Muscle of back (tissue), 13 donors: ENCODE measurements at places on chromosomes 4 and X.

DNA sequence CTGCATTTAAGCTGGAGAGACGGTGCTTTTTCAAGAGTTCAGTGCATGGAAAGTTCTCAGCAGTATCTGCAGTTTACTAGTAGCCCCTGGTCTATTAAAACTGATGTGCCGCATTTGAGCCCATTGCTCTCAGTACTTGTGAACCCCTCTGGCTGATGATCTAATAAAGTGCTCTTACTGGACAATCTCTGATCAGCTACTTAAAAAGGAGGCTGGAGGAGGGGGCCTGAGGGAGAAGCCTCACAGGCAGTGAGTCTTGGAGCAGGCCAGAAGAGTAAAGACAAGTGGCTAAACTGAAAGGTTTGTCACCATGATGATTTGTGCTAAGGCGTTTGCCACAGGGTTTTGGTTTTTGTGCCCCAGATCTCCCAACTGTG is 138.5 kb downstream of the ARX start:
- DNase-seq, result no peak

DNA sequence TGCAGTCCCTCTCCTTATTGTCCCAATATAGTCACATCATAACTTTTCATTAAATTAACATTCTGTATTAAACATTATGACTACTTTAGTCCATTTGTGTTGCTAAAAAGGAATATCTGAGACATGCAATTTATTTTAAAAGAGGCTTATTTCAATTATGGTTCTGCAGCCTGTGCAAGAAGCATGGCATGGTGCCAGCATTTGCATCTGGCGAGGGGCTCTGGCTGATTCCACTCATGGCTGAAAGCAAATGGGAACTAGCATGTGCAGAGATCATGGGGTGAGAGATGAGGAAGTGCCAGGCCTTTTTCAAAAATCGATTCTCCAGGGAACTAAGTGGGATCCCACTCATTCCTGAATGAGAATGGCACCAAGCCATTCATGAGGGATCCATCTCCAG is 476.3 kb upstream of the RPS6KA3 start:
- DNase-seq, result peak; percentile 19

DNA sequence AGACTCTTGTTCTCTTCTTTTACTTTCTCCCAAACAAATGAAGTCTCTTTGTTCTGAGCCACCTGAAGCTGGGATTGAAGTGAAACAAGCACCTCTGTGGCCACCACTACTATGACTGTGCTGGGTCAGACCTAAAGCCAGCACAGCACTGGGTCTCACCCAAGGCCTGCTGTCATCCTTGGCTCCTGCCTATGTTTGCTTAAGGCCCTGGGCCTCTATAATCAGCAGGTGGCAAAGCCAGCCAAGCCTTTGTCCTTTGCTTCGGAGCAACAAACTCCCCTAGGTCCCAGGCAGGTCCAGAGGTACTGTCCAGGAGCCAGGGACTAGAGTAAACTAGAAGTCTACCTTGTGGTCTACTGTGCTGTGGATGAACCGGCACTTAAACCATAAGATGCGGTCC is 220.6 kb upstream of the ARSJ start:
- DNase-seq, result no peak

DNA sequence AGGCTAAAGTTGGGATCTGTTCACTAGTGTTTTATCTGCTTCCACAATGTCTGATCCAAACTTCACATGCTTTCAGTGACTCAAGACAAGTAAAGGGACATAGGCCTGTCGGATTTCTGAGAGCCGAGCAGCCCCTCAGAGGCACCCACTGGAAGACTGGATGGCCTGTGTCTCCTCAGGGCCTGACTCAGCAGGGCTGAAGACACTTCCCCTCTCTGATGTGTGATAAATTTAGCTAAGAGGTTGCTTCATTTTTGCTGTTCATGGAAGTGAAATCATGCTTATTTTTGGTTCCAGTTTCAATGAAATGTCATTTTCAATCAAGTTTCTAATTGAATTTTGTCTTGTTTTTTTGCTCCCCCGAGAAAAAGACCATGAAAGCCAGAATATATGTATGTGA is 93.7 kb downstream of the MXRA5 start:
- no peak for DNase-seq

GRCh38 chr4:95499291-95499696 is 49.5 kb downstream of the UNC5C start:
- no peak for DNase-seq

DNA sequence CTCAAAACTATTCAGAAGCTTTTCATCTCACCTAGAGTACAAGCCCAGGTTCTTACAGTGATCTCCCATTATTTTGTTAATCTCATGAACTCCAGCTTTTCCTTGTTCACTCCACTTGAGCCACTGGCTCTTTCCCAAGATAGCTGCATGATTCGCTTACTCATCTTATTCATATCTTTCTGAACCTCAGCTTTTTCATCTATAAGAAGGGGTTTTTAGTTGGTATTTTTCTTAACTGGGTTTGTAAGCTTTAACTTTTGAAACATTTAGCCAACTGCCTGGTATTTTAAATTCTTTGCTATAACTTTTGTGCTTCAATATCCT is 24.0 kb downstream of the GIMD1 start:
- no peak for DNase-seq

- no peak for DNase-seq
These were observed 5.9 kb downstream of the THAP9 start for GRCh38 chr4:82906469-82906868.

DNA sequence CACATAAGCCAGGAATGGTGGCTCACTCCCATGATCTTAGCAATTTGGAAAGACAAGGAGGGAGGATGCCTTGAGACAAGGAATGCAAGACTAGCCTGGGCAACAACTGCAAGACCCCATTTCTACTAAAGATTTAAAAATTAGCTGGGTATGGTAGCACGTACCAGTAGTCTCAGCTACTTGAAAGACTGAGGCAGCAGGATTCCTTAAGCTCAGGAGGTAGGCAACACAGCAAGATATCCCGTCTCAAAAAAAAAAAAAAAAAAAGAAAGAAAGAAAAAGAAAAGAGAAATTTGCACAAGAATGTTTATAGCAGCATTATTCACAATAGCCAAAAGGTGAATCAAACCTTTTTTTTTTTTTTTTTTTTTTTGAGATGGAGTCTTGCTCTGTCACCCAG is 29.7 kb downstream of the PDS5A start:
- no peak for DNase-seq

DNA sequence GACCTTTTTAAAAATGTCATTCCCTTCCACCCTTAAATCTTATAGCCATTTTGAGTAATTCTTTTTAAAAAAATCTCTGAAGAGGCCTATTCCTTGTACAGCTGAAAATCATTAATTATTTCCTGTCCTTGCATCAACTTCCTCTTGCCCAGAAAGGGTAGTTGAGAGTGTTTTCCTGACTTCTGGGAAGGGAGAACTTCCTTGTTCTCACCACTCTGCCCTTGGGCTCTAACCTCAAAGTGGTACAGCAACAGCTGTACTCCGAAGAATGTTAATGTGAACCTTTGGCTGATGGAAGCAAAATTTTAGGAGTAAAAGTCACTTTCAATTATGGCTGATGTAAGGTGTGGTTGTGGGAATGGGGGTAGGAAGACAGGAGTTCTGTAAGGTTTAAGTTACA is 15.1 kb upstream of the FABP2 start:
- DNase-seq, result no peak

GRCh38 chrX:23935106-23935505 is 27.3 kb downstream of the CXorf58 start:
- DNase-seq, result peak; percentile 56

GRCh38 chr4:92952897-92953296 is 649.1 kb downstream of the GRID2 start:
- DNase-seq, result no peak

- no peak for DNase-seq
These were observed 139.8 kb upstream of the KIT start for GRCh38 chr4:54517781-54518444.

GRCh38 chrX:10239611-10240064 is 82.9 kb downstream of the CLCN4 start:
- no peak for DNase-seq

- DNase-seq, result no peak
These were observed 27.0 kb upstream of the GPR78 start for GRCh38 chr4:8553216-8553615.

DNA sequence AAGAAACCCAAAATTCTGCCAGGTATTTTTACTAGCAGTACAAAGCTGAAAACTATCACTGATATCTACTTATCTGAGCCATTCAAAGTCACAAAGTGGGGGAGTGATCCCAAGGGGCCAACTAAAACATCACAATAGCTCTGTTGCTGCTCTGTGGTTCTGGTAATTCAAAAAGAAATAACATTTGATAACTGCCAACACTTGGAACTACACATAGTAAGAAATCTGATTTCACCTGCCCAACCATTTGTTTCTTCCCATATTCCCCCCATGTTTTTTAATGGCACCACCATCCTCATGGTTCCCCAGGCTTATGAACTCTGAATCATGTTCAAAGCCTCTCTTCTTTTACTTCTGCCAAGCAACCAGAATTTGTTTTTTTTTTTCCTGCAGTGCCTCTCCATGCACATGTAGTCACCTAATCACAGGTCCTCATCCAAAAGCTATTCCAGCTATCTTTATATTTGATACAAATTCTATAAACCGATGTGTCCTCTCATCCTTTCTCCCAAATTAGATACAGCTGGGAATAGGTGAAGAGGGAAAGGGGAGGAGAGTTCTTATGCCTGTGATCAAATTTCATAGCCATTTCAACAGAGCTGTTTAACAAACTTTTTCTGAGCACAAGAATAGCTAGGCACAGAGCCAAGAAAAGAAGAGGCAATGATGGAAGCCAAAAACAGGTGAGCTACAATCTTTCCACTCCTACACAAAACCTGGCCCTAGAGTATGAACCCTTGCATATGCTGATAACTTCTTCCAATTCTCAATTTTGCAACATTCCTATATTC is 7.7 kb downstream of the AMMECR1 start:
- DNase-seq, result no peak

DNA sequence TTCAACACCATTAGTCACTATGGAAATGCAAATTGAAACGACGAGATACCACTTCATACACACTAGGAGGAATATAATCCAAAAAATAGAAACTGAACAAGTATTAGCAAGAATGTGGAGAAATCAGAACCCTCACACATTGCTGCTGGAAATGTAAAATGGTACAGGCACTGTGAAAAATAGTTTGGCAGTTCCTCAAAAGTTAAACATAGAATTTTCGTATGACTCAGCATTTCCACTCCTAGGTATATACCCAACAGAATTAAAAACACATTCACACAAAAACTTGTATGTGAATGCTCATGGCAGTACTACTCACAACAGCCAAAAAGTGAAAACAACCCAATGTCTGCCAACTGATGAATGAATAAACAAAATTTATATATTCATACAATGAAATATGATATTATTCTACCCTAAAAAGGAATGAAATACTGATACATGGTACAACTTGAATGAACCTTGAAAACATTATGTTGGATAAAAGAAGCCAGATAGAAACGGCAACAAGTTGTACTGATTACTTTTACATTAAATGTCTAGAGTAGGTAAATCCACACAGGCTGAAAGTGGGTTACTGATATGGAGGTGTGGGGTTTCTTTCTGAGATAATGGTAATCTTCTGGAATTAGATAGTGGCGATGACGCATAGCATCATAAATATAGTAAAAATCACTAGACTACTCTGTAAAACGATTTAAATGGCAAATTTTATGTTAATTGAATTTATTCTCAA is 22.3 kb downstream of the TEC start:
- peak; percentile 19 for DNase-seq

DNA sequence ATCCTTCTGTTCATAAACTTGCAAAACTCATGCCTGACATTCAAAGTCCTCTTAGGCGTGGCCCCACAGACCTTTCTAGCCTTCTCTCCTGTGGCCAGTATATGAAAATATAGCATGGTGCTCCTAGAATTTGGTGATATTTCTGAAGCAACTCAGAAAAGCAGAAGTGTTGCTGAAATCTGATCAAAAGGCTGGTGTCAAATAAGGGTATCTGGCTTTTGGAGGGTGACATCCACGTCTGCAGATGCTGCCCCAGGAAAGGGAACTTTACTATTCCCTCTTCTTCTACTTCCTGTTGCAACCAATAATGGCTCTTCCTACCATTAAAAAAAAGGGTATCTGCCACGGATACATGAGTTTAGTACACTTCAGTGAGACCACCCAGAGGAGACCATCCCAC is 83.9 kb upstream of the RPS6KA3 start:
- no peak for DNase-seq

- DNase-seq, result no peak
These were observed 18.7 kb downstream of the RBBP7 start for GRCh38 chrX:16851421-16851820.

GRCh38 chr4:71616168-71616811 is 167.6 kb downstream of the GC start:
- no peak for DNase-seq

DNA sequence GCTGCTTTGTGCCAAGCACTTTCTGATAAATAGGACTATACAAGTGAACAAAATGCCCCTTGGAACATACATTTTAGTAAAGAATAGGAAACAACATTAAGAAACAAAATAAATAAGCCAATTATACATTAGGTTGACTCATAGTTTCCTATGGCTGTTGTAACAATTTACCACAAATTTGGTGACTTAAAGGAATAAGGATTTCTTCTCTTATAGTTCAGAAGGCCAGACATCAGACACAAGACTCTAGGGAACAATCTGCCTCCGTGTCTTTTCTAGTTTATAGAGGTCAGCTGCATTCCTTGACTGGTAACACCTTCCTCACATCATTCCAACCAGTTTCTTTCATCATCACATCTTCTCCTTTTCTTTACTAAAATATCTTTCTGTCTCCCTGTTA is 235.9 kb upstream of the PCDH18 start:
- no peak for DNase-seq

- DNase-seq, result no peak
These were observed 23.6 kb downstream of the HADH start for GRCh38 chr4:108013327-108013726.

DNA sequence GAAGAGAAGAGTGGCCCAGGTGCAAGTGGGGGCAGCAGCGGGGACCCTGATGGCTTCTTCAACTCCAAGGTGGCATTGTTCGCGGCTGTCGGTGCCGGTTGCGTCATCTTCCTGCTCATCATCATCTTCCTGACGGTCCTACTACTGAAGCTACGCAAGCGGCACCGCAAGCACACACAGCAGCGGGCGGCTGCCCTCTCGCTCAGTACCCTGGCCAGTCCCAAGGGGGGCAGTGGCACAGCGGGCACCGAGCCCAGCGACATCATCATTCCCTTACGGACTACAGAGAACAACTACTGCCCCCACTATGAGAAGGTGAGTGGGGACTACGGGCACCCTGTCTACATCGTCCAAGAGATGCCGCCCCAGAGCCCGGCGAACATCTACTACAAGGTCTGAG is 11.4 kb downstream of the EFNB1 start:
- DNase-seq, result no peak

DNA sequence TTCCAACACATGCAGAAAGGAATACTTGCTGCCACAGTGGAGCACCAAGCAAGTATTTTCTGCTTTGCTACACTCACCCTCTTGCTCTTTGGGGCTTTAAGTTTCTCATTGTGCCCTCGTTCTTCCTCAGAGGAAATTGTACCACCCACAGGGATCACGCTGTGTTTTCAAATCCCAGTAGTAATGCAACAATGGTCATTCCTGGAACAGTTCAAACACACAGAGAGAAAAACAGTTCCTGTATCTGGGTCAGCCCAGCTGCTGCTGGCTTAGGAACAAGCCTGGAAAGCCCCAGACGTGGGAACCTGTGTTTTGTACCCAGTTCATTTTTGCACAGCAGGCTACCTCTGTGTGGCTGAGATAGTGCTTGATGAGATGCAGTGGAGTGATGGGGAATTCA is 907.8 kb downstream of the STPG2 start:
- DNase-seq, result no peak

GRCh38 chr4:150799207-150799606 is 215.9 kb downstream of the LRBA start:
- DNase-seq, result no peak

- peak; percentile 16 for DNase-seq
These were observed 410.5 kb downstream of the PPP3CA start for GRCh38 chr4:100936661-100937375.
